ENCODE measurements at places on chromosomes 12 and 14. TPM values are rescaled to one million over a fixed set of nuclear protein-coding genes. Genes with fewer than 3 reads are reported as not detected.

DNA sequence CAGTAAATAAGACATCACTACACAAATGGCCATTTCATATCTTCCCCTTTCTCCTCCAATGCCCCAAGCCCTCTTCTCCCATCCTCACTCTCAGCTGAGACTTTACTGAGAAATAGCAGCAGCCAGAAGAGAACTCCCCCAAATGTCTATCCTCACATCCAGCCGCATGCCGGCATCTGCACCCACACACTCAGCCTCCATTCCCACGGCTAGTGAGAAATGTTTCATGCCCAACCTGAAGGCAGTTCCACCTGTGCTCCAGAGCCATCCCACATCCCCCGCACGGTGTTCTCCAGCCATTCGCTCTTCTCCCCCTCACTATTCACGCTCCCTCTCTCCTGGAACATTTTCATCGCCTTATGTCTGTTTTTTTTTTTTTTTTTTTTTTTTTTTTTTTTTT is 208.7 kb upstream of the DIO3 start:
- no peak for DNase-seq

DNA sequence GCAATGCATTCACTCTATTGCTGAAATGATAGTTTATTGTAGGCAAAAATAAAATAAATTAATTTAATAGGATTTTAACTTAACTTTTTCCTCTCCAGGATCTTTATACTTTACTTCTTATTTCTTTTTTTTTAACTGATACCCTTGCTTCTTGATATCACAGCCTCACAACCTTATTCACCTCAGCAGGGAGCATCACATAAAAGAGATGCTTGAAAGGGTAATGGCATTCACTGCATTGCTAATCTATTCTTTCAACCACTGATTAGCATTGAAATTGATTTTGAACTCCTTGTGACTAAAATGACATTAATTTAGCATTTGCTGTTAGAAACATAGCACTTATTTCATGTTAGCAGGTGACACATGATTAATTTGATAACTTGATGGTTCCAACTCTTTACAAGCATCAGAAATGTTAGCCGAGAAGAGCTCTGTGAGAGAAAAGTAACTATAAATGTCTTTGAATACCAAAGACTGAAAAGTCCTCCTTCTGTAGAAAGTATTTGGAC is 689.5 kb upstream of the MGAT4C start:
- DNase-seq = no peak

The MMP19 gene
- not detected for total RNA-seq

The OR11G2 gene
- total RNA-seq = not detected

GRCh38 chr12:105226219-105226618 is 9.8 kb downstream of the APPL2 start:
- no peak for DNase-seq
